Mesendoderm (in vitro differentiated cells): ENCODE measurements at places on chromosomes 1 and 21.

DNA sequence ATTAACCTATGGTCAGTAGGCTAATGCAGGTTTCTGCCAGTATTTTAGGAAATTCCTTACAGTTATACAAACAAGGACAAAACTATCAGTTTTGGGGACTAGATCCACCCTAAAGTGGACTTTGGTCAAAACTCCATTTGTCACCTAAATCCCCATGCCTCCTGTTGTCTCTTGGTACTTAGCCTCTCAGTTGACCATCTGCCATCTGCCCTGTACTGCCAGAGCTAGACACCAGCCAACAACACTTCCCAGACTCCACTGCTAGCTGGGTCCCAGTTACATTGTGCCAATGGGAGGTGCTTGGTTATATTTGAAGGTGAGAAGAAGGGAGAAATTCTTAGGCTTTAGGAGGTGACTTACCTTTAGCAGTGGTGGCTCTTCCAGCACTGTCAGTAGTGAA, 17.0 kb upstream of the BSDC1 start:
- DNase-seq: no peak

GRCh38 chr1:218779341-218780100, 394.2 kb upstream of the LYPLAL1 start:
- peak; percentile 50 for DNase-seq

- no peak for DNase-seq
Observed at GRCh38 chr1:225406976-225407725, 20.7 kb downstream of the LBR start.

GRCh38 chr1:224632381-224632871, 16.3 kb downstream of the CNIH3 start:
- DNase-seq: peak; percentile 32

DNA sequence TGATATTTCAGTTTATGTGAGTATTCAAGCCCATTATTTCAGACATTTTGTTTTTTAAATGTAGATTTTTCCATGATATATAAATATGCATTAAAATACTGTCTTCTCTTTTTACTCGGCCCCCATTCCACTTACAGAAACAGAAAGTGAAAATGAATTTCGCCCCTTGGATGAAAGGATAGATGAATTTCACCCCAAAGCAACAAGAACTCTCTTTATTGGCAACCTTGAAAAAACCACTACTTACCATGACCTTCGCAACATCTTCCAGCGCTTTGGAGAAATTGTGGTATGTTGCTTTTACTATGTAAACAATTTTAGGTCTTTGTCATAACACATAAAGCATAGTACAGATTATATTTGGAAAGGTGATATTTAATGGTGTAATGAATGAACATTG, 59.9 kb downstream of the ZBTB17 start:
- no peak for DNase-seq
